Stimulated activated CD8-positive, alpha-beta memory T cell treated with anti-CD3 and anti-CD28 coated beads, Interleukin-15, amount 100 ng/mL, for 48 hours (primary cell): ENCODE measurements at places on chromosomes 1 and 21.

DNA sequence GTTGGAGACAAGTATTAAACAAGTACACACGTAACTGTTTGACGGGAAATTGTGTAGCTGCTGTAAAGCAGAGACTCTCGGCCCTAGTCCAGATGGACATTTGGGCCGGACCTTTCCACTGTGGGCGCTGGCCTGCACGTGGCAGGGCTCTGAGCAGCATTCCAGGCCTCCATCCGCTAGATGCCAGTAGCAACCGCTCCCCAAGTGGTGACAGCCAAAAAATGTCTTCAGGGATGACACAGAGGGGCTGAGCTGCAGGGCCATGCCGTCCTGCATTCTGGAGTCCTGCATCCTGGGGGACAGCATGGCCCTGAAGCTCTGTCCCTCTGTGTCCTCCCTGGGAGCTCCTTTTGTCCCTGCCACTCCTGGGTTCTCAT lies 24.8 kb downstream of the A3GALT2 start:
- no peak for DNase-seq

DNA sequence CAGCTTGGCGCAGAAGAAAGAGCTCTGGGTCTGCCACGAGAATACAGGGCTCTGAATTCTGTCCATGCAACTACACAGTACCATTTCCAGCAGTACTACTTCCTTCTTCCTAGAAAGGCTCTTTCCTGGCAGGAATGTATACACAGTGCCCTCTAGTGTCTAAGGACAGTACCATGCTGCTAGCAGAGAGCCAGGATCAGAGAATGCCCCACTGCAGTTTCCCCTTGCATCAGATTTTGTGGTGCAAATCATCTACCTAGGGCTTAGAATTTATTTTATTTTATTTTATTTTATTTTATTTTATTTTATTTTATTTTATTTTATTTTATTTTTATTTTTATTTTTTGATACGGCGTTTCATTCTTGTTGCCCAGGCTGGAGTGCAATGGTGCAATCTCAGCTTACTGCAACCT lies 50.8 kb downstream of the PAX7 start:
- DNase-seq, result no peak

- no peak for DNase-seq
Measured at GRCh38 chr21:42089665-42090310, 18.7 kb downstream of the UMODL1 start.

DNA sequence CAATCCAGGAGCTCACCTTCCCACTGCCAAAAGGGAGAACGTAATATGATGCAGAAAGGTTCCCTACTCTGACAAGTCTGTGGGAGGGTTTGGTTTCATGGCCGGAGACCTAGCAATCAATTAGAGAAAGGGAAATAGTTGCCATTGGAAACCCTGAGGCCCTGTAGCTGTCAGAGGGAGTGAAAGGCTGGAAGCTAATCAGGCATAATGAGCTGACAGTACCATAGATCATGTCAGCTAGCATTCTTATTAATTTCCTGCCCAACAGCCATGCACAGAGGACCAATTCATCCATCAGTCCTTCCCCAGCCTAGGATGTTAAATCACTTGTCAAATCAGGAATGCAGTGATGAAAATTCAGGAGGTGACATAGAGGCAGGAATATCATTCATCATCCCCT lies 527.3 kb downstream of the PLPP3 start:
- no peak for DNase-seq

DNA sequence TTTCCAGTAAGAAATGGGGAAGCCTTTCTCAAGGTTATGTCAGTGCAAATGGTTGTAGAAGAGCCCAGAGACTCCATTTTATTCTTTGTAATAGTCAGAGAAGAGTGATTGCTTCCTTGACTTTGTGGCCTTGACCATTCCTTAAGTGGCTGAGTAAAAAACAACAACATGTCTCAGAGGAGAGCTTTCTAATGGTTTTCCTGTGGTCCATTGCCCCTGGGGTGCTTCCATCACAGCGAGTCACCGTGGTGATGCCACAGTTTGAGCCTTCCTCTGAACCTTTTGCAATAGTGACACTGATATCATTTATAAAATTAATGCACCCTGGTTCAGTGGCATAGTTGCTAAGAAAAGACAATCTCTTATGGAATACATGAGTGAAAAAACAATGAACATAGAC lies 38.6 kb downstream of the PAPPA2 start:
- no peak for DNase-seq

DNA sequence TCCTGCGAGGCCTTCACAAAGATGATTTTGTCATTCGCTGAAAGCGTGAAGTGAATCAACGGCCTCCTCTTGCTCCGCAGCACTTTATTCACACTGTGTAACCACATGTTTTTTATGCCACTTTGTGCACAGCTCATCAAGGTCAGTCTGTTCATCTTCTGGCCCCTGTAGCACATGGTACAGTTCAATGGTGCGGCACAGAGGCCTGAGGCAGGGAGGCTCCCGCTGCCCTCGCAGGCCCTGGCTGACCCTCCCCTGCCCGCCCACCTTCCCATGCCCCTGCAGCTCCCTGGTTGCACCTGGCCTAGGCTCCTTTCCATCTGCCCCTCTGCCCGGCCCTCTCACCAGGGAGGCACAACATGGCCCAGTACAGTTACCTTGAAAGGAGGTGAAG lies 87.5 kb downstream of the CD247 start:
- DNase-seq, result no peak

- DNase-seq, result no peak
Measured at GRCh38 chr1:111709986-111710385, 29.2 kb downstream of the INKA2 start.

GRCh38 chr1:186849271-186849671 lies 20.5 kb downstream of the PLA2G4A start:
- no peak for DNase-seq
